ENCODE measurements at places on chromosomes 2 and 18.

GRCh38 chr2:39513641-39514094, 76.6 kb upstream of the MAP4K3 start:
- DNase-seq, result peak; percentile 91

DNA sequence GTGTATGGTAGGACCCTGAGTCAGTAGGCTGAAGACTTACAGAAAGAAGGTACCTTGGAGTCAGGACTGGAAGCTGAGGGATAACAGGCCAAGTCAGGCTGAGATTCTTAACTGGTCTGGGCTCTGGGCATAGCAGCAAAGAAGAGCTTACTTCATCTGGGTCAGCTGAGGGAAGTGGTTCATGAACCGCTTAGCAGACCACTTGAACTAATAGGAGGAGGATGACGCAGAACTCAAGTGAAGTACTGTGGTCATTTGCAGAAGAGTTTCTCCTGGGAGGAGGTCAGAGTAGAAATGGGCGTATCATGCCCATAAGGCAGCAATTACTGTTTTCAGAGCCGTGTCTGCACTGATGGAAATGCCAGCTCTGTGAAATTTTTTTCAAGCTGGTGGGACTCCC, 164.5 kb downstream of the LCLAT1 start:
- DNase-seq, result no peak

- DNase-seq, result no peak
Measured at GRCh38 chr2:219864154-219864553, 236.7 kb downstream of the SLC4A3 start.

DNA sequence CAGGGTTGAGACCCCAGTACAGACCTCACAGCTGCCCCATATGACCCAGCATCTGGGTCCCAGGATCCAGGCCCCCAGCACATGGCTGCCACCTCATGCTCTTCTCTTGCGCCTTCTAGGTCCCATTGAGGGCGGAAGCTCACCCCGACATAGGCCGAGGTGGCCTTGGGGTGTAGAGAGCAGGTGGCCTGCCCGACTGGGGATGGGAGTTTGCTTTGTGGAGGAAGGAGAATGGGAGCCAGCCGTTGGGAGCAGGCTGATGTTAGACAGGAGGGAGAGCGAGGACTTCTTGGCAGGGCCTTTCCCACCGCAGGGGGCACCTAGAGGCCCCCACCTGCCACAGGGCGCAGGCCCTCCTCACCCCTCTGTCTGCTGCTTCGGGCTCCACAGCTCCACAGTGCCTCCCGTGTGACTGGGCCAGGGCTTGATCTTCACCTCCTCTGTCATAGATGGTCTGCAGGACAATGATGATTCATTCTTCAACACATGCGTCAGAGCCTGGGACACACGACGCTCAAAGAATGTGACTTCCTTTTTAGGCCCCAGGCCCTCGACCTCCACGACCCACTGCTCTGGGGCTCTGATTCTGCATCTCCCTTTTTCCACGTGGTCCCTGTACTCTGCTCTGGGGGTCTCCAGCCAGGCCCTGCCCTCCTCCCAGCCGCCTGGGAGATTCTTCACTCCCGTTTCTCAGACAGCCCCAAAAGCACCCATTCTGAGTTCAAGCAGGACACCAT, 86.6 kb upstream of the ODC1 start:
- no peak for DNase-seq

DNA sequence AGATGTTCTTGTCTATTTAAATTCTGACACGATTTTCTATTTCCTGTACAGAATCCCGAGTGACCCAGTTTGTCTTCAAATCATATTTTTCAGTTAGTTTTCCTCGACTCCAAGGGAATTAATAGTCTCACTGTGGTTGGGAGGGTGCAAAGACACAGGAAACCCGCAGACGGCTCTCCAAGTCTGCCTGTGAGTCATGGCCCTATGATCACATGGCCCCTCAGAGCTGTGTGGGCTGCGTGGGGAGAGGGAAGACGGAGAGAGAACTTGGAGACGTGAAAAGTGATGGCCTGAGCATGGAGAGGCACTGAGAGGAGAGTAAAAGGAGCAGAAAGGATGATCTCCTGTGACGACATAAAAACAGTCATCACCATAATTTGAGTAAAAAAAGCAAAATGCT, 989.9 kb downstream of the DCDC2C start:
- no peak for DNase-seq

- no peak for DNase-seq
Measured at GRCh38 chr2:25334482-25334881, 7.2 kb downstream of the DNMT3A start.

GRCh38 chr18:6743999-6744398, 14.5 kb downstream of the ARHGAP28 start:
- no peak for DNase-seq

DNA sequence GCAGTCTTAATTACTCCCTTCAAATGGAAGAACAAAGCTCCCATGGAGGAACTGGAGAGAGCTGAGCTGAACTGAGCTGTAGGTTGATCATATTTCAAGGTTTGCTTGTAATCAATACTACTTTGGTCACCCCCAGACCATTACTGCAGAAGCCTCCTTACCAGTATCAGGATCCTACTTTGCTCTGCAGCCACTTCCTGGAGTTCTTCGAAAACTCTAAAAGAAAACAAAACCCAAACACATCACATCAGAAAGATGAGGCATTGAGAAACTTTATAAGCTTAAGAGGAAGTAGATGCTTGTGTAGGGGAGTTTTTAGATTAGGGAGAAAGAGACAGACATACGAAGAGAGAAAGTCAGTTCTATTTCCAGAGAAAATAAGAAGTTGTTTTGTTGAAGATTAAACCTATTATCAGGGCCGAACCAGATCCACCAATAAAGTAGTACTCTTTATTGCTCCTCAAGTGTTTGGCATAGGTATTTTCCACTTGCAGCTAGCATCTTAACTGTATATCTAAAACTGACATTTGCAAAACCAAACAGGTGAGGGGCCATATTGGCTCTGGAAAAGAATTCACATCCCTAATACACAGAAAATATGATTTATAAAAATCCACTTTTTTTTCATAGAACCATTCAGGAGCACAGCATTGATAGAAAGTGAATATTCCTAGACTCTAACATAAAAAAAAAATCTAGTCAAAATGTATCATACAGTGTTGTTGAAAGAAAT, 166.9 kb upstream of the KLF7 start:
- no peak for DNase-seq

Data from ACHN (cell line).